ENCODE measurements at places on chromosomes 4 and X. TPM values are rescaled to one million over a fixed set of nuclear protein-coding genes. Genes with fewer than 3 reads are reported as not detected.

NR3C2 gene
- 128 TPM for total RNA-seq

CLCN4 gene
- total RNA-seq: 4.3 TPM

DNA sequence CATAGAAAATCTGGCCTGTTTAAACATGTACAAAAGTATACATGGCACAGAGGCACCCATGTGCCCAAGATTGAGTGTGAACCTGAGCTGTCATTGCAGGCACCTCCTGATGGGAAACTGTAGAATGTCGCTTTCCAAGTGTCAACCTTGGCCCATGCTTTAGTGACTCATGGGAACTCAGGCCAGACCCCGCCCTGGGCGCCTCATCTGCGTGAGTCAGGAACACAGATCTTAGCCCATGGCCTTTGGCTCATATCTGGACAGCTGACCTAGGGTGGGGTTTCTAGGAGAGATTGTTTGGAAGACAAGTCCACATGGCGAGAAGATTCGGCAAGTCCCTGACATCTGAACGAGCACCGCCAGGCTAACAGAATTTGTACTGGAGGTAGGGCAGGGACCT lies 50.0 kb downstream of the CYTL1 start:
- no peak for DNase-seq

CFP gene
- 7.4 TPM for total RNA-seq

NLRP2B gene
- total RNA-seq: not detected

PDE6B gene
- 0.27 TPM for total RNA-seq

DKK2 gene
- 0.53 TPM for total RNA-seq

DNA sequence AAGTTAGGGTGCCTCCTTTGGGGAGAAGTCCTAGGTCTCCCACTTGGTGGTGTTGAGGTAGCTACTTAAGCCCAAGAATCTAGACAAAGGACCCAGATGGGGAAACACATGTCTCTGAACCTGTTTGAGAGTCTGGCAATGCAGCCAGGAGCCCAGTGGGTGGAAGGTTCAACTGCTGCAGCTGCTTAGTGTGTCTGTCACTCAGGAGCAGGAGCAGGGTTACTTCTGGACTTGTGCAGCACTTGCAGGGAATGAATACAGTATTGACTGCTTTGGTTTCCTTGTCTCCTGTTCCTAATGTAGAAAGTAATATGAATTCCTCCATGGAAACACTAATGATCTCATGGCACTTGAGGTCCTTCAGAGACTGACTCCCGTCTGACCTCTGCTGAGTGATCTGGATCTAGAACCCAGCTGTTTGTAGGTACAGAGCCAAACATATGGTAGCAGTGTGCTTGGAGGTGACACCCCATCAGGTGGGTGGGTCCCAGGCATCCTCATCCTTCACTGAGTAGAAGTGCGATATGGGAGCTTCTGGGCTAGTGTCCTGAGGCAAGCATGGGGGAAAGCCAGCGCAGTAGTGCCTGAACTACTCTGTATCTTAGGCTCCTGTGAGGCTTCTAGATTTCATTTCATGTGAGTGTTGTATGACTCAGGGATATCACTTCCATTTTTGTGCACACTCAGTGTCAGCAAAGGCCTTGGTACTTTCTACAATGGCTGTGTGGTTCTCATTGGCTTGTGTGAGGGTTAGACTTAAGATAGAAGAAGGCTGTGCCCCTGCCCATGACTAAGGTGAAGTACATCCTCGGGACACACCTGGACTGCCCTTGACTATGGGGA lies 85.0 kb upstream of the WDR1 start:
- no peak for DNase-seq

GRCh38 chrX:107672955-107673378 lies 44.7 kb downstream of the PRPS1 start:
- DNase-seq: peak; percentile 86

- no peak for DNase-seq
Measured at GRCh38 chrX:104564921-104565703, 887 bp upstream of the IL1RAPL2 start.

GRCh38 chr4:38049545-38050170 lies 89.5 kb downstream of the PTTG2 start:
- DNase-seq: no peak

DNA sequence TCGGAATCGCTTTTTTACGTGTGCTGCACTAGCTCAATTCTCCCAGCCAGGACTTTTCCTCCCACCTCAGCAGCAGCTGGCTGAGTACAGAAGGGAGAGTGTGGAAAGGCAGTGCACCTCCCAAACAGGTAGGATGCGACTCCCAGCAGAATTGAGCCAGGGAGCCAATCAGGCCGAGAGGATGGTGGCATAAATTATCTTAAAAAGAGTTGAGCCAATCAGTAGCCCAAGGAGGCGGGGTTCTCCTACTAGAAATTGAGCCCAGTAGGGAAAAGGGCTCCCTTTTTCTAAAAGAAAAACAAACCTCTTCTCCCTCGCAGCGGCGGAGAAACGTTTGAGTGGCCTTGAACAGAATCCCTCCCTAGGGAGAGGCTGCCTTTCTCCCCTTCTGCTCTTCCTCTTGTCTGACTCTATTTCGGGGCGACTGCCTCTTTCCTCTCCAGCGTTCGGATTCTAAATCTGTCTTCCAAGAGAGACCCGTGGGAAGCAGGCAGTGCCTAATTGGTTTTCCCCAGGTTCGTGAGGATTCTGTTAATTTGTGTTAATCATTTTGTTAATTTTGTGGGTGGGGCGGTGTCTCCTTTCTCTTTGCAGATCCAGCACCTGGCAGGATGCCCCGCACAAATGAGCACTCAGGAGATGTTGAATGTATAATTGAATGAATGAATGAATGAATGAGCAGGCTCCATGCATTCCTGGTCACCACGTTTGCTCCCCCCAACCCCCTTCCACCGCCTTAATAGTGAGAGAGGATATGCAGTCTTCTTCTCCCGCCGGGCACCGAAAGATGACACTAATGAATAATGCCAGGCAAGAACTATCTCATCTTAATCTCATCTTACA lies at the start of gene GABRG1:
Gene GABRG1, minus strand, starts transcription at position 142 of the 843 bp plus-strand sequence. Its CDS starts 141 bp downstream, at position 1.
- DNase-seq: no peak

DNA sequence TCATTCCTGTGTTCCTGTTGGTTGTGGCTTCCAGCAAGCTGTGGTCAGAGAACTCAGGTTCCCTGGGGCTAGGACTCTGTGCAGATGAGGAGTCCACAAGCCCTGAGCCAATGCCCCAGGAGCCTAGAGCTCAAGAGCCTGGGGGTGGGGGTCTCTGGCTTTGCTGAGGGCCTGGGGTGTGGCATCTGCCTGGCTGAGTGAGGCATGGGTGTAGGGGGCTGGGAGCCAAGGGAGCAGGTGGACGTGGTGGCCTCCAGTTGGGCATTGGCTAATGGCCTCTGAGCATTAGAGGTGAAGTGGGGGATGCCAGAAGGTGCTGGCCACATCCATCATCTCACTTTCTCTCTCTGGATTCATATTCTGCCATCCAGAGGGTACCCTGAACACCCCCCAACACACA lies 5.3 kb upstream of the MAMLD1 start:
- DNase-seq: no peak

- peak; percentile 78 for DNase-seq
Measured at GRCh38 chr4:184384056-184384809, 90.1 kb downstream of the IRF2 start.

DNA sequence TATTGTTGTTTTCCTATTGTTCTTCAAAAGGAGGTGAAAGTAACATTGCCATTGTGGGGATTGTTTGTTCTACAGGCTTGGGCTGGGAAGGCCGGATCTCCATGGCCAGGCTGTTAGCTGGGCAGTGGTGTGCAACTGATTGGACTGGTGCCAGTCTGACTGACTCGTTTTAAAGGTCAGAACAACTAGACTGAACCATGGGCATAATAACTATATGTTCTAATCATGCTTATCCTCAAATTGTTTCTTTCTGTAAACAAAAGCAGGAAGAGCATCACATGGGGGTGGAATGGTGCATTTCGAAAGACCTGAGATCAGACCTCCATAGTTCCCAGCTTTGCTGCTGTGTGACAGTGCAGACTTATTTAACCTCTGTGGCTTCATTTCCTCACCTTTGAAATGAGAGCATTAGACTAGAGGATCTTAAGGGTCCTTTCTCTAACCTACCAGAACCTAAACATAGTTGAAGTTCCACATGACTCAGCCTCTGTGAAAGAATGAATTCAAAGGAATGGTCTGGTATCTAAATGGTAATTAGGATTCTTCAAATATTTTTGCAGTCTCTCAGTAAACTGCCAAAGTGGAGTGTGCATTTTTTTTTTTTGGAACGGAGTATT lies 66.7 kb upstream of the PGRMC2 start:
- DNase-seq: peak; percentile 51

NCAPG gene
- 3.6 TPM for total RNA-seq

GRCh38 chrX:24619647-24620046 lies 27.5 kb downstream of the PCYT1B start:
- no peak for DNase-seq

MSX1 gene
- not detected for total RNA-seq

WAS gene
- total RNA-seq: 3.5 TPM

- no peak for DNase-seq
Measured at GRCh38 chr4:55871299-55871800, 17.9 kb downstream of the EXOC1 start.

- DNase-seq: no peak
Measured at GRCh38 chrX:105219454-105220401, 766 bp downstream of the TEX13A start.

SSX2 gene
- total RNA-seq: not detected

DNA sequence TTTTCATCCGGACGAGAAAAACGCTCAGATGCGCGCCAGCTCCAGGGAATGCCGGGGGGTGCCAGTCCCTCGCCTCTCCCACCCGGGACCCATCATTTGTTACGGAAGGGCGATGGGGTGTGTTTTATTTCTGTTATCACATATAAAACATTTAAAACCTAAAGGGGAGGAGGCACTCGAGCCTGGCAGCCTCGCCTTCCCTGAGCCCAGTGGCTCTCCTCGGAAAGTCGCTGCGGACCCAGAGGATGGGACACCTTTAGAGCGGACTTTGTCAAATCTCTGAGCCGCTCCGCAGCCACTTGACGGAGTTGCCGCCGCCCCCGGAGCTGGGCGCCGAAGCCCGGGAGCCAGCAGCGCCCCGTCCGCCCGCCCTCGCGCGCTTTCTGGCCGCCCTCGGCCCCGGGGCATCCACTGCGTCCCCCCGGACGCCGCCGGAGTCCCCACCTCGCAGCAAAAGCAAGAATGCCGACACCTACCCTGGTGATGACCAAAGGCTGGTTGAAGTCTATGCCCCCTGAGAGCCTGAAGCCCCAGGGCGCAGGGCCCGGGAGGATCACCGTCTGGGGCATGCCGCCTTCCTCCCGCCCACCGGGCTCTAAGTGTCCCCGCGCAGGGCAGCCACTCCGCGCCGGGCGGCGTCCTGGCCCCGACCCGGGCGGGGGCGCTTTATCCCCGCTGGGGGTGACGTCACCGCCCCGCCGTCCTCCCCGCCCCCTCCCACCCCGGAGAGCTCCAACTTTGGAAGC lies at the start of gene PDLIM3:
Gene PDLIM3, minus strand, starts transcription at position 642 of the 746 bp plus-strand sequence. Its CDS starts 73 bp downstream, at position 569.
- DNase-seq: peak; percentile 55

HSFX2 gene
- not detected for total RNA-seq

CD38 gene
- total RNA-seq: 4.2 TPM

SULT1B1 gene
- total RNA-seq: 137 TPM

- DNase-seq: no peak
Measured at GRCh38 chrX:13805241-13805640, 11.7 kb downstream of the GPM6B start.

ADRA2C gene
- total RNA-seq: 5.0 TPM

WDFY3 gene
- total RNA-seq: 52.9 TPM

DNA sequence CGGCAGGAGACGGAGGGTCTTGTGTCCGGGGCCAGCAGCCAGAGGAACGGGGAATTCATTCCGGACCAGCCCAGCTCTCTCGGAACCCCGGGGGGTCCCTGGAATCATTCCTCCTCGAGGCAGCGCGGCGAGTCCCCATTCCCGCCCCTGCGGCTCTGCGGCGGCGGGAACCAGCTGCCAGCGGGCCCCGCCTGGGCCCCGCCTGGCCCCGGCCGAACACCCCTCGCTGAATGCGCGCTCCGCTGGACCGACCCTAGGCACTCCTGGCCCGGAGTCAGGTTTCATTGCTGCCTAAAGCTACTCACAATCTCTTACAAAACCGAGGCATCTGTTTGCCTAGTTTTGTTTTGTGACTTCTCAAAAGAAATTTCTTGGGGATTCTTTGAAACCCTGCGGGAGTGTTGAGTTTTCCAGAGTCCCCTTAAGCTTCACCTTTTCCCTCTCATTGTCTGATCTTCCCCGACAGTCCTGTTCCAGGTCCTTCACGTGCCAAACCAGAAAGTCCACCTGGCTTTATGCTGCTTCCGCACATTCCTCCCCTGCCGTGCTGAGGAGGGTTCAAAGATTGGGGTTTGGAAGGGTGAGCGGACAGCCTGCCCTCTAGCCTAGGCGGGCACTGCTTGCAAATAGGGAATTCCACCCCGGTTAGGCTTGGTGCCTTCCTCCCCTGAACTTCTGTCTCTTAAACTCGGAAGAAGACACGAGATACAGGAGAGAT lies 789 bp downstream of the ARHGAP10 start:
- DNase-seq: peak; percentile 48

GRCh38 chr4:13054420-13054970 lies 429.6 kb downstream of the RAB28 start:
- DNase-seq: no peak

- no peak for DNase-seq
Measured at GRCh38 chr4:182768838-182769237, 148.3 kb downstream of the DCTD start.

DNA sequence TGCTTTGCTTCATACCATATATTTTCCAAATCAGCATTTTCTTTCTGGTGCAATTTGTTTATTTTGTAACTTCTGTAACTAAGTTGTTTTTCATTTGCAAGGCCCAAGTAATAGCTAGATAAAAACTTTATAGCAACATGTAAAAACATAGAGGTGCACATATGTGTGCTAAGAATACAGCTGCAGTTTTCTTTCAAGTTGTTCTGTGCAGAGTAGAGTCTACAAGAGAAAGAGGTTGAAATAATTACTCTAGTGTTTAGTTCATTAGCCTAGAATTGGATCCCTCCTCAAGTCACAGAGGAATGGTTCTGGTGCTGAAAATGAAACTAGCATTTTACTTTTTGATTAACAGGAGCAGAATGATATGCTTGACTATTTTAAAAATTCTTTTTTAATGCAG lies 32.2 kb upstream of the PDLIM5 start:
- DNase-seq: no peak

DNA sequence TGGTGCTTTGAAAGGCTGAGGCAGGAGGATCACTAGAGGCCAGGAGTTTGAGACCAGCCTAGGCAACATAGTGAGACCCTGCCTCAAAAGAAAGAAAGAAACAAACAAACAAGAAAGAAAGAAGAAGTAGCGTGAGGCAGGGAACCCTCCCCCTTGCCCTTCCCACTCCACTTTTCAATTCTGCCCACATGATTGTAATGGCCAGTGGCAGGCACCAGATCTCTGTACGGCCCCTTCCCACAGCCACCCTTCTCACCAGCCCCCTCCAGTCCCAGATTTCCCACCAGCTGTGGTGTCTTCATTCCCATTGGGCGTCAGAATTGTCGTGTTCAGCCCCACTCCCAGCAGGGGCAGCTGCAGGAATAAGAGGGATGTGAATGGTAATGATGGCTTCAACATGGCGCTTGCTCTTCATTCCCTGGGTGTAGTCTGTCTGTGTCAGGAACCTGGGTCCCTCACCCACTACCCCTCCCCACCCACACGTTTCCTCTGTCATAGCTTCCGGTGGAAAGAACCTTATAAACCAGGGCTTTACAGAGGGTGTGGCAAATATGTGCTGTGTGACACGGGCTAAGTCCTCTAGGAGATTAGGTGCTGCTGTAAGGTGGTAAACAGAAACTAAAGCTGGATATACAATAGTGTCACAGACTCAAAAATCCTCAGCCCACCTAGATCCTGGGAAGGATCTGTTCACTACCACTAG lies at the start of gene IL2RG:
Gene IL2RG, minus strand, starts transcription at position 437 of the 703 bp plus-strand sequence. Its CDS starts 38 bp downstream, at position 399.
- peak; percentile 66 for DNase-seq

All from Peyer's patch (tissue), 4 donors.